ENCODE measurements at places on chromosomes 12 and 14. TPM values are rescaled to one million over a fixed set of nuclear protein-coding genes. Genes with fewer than 3 reads are reported as not detected.

GRCh38 chr12:130796985-130797686, 41.9 kb downstream of the STX2 start:
- DNase-seq, result peak; percentile 80

DNA sequence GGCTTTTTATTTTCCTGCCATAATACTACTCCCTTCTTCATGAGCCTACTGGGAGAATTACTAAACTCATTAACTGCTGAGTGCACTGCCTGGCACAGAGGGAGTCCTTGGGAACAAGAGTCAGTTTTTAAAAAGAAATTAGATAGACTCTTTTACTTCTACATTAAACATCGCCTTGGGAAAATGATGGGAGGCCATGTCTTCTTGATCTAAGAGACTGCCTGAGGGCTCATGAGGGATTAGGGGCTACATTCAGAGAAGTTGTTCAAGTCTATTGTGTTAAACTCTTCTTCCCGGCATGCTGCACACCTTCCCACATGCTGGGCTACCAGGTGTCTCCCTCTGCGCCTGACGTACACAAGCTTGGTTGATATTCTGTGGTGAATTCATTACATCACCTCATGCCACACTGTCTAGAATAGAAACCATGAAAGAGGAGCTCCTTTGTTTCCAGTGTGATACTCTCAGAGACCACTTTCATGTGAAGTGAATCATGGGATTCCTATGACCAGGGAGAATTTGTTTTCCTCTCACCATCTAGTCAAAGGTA, 1422.3 kb downstream of the AACS start:
- DNase-seq, result no peak

DNA sequence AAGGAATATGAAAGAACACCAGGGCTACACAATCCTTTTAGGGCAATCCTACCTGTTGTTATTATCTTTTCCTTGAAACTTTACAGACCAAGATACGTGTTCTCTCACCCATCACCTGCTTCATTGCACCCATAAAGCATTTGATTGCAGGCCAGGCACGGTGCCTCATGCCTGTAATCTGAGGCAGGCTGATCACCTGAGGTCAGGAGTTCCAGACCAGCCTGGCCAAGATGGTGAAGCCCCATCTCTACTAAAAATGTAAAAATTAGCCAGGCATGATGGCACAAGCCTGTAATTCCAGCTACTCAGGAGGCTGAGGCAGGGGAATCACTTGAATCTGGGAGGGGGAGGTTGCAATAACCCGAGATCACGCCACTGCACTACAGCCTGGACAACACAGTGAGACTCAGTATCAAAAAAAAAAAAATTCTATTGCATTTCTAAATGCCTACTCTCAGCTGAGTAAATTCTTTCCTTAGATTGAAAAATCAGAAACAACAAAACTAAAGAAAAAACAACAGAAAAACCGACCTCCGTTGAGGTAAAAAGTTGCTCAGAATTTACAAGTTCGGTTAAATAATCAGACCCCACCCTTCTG, 183.7 kb upstream of the TMEM132C start:
- DNase-seq, result no peak

- DNase-seq, result no peak
Measured at GRCh38 chr14:62445570-62445969, 599.7 kb downstream of the KCNH5 start.

GRCh38 chr14:101815994-101816393, 54.5 kb downstream of the PPP2R5C start:
- DNase-seq, result peak; percentile 40

- DNase-seq, result no peak
Measured at GRCh38 chr14:24335461-24336171, 745 bp upstream of the ADCY4 start.

The LGR5 gene
- total RNA-seq, result not detected

DNA sequence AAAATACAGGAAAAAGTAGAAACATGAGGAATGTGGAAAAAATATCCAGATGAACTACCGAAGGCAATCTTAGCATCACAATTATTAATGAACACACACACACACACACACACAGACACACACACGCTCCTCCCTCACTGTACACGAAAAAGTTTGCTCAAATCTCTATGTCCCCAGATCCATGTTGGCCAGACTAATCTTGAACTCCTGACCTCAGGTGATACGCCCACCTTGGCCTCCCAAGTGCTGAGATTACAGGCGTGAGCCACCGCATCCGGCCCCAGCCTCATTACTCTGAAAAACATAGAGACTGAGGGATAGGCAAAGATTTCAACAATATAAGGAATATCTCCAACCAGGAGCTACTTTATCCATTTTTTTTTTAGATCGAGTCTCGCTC, 17.2 kb downstream of the PITPNM2 start:
- no peak for DNase-seq

DNA sequence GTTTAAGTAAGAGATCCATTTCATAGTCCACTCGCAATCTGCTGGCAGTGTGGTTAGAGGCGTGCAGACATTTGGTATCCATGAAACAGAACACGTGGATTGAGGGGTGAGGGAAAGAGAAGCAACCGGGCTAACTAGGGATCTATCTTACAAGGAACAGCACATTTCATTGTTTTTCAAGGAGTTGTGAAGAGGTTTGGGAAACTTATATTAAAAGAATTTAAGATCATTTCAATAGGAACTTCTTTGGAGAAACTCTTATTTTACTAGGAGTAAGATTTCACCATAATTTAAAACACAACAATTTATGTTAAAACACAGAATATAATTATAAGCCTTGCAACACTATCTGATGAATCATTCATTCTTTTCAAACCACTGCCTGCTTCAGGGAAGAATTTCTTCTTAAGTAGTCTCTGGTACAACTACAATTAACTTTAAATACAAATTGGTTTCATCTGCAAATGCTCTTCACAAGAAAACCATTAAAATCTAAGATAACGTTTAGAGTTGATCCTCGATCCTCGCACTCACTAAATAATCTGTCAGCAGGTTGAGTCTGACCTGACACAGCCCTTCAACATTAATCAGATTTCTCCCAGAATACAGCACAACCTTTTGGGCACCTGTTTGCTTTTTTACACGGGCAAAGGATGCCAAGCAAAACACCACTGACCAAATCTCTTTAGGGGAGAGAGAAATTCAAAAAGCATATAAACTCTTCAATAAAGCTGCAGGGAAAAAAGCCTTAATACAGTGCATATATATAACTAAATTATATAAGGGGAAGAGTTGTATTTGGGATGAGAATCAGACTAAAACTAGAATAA, 27.3 kb downstream of the PPTC7 start:
- no peak for DNase-seq

DNA sequence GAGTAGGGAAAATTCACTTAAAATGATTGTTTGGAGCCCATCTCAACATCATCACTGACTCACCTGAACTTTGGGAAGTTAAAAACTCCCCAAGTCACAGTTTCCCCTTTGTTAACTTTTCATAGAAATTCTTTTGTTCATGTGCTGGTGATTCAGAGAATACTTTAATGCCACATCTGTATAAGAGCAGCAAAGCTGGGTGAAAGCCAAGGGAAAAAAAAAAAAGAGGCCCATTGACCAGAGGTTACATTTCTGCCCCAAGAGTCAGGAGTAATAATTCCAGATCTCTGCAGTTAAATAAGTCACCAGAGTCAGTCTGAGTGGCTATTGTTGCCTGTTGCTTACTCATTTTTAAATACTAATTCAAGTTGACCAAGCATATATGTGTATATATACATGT, 136.4 kb upstream of the LGR5 start:
- DNase-seq, result no peak

DNA sequence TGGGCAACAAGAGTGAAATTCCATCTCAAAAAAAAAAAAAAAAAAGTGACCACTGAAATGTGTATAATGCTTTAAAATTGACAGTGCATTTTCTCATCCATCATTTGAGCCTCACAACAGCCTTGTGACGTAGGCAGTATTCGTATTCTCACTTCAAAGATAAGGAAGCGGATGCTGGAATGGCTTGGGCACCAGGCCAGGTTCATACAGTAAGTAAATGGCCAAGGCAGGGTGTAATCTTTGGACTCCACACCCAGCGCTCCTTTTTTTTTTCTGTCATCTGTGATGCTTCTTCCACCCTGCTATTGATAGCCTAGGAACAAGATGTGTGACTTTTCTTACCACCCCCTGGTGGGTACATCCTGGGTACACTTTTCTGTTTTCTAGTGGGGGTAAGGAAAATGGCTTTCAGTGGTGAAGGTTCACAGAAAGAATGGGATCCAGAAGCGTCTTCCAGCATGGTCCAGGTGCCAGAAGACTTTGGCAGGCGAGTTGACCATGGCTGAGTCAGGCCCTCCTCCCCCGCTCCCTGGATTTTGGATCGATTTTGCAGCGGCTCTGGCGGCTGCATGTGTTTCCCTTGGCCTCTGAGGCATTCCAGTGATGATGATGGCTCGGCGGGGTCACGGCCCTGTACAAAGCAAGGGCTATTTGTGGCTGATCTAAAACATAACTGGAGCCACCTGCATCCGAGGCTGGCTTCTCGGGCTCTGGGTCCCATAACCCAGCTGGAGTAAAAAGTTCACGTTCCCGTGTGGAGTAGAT, 110.6 kb downstream of the CACNA1C start:
- DNase-seq, result no peak

DNA sequence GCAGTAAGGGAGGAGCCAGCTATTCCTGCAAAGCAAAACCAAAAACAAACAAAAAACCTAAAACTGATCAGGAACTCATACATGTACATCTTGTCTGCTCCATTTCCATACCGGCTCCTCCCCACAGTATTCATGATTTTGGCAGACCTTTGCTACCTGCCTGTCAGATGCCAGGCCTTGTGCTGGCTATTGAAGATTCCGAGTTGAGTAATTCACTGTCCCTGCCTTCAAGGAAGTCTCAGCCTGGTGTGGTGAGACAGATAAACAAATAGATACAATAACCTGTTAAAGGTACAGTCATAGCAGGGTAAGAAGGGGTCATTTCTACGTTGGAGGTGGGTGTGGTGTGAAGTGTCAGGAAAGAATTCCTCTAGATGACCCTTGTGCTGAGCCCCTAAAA, 42.7 kb downstream of the SUSD6 start:
- DNase-seq, result no peak

DNA sequence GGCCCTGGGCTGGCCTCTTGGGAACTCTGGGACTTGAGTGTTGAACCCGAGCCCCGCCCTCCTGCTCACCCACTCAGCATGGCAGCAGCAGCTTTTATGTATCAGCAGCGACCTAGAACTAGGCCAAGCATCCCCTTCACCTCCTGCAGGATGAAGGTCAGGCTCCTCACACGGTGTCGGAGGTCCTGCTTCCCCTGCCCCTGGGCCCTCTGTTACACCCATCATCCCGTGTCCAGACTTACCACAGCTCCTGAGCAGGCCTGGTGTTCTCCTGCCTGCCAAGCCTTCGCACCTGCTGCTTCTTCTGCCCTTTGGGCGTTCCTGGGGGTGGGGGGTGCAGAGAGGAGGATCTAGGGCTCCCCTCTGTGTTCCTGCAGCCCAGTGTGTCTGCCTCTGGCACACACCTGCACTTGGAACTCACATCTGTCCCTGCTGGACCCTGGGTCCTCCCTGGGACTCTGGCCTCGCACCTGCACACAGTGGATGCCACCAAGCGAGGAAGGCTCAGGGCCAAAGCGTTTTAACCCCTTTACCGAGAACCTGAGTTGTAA, 80.3 kb downstream of the PAPOLA start:
- DNase-seq, result no peak

DNA sequence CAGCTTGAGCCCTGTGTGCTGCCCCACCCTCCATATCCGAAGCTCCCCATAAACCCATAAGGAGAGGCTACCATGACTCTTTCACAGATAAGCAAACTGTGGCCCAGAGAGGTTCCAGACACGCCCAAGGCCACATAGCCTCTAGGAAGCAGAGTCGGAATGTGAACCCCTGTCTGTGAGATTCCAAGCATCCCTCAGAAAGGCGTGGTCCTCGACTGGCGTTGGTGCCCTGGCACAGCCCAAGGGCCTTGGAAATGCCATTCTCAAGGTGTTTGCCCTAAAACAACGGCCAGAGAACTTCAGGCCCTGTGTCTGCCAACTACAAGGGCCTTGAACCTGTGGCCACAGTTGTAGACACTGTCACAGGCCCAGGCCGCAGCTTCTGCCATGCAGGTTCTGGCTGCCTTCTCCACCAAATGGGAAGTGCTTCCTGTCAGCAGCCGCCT, 8.5 kb upstream of the DIO3 start:
- no peak for DNase-seq

DNA sequence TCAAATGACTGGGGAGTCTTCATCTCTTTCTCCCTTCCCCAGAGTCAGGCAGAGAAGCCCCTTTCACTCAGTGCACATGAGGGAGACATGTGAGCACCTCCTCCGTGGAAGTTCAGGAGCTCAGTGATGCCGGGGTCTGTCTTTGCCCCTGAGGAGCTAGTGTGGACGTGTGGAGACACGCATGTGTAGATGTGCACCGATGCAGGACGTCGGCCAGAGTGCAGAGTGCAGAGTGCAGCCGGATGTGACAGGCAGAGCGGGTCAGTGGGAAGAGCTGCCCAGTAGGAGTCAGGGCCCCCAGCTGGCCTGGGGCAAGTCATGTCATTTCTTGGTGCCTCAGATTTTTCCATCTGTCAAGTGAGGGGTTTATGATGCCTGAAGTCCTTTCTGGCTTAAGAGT, 20.7 kb downstream of the TSPAN9 start:
- DNase-seq, result no peak

GRCh38 chr12:14400599-14400998, 35.1 kb downstream of the ATF7IP start:
- DNase-seq, result no peak

DNA sequence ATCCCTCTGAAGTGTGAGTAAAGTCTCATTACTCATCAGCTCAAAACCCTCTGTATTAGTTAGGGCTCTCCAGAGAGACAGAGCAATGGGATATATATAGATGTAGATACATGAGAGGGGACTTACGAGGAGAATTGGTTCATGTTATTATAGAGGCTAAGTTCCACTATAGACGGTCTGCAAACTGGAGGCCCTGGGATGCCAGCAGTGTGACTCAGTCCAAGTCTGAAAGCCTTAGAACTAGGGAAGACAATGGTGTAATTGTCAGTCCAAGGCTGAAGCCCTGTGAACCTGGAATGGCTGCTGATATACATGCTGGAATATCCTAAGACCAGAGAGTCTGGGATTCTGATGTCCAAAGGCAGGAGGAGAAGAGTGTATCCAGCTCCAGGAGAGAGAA, 57.3 kb upstream of the CEP83 start:
- no peak for DNase-seq

Measured in activated CD8-positive, alpha-beta T cell treated with anti-CD3 and anti-CD28 coated beads for 36 hours (primary cell).